ENCODE measurements at places on chromosomes 16 and 17. TPM values are rescaled to one million over a fixed set of nuclear protein-coding genes. Genes with fewer than 3 reads are reported as not detected.

TAT gene
- not detected for total RNA-seq

SAMD14 gene
- total RNA-seq = 0.53 TPM

ABCC11 gene
- 0.26 TPM for total RNA-seq

MT1M gene
- 2.0 TPM for total RNA-seq

NLRC3 gene
- total RNA-seq = 0.06 TPM

Data from aortic smooth muscle cell (primary cell).